Osteocyte (in vitro differentiated cells): ENCODE measurements at places on chromosomes 7 and 10.

GRCh38 chr7:110808361-110808760 is 282.6 kb upstream of the LRRN3 start:
- no peaks in the 10 kb centered on the region for H3K27me3 ChIP-seq
- no peak overlapping the region for H3K27ac ChIP-seq
- H3K36me3 ChIP-seq: no peaks in the 10 kb centered on the region
- H3K4me1 ChIP-seq: peaks cover 4% of the 10 kb centered on the region

GRCh38 chr7:39102234-39102633 is 124.5 kb downstream of the POU6F2 start:
- no peak overlapping the region for H3K4me3 ChIP-seq
- no peak for DNase-seq
- H3K36me3 ChIP-seq: no peaks in the 10 kb centered on the region
- peaks cover 4% of the 10 kb centered on the region for H3K4me1 ChIP-seq
- H3K27ac ChIP-seq: no peak overlapping the region

DNA sequence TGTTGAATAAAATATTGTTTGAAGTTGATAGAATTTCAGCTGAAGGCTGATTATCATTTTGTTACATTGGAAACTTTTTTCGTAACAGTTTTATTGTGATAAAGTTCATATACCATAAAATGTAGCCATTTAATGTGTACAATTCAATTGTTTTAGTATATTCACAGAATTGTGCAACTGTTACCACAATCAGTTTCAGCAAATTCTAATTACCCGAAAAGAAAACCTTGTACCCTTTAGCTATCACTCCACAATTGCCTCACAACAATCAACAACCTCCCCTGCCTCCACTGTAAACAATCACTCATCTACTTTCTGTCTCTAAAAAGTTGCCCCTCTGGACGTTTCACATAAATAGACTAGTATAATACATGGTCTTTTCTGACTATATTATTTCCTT is 179.7 kb upstream of the BET1 start:
- DNase-seq: no peak
- no peaks in the 10 kb centered on the region for H3K27me3 ChIP-seq
- no peak overlapping the region for H3K4me3 ChIP-seq
- H3K36me3 ChIP-seq: peaks cover 20% of the 10 kb centered on the region
- peaks cover 45% of the 10 kb centered on the region for H3K4me1 ChIP-seq
- H3K27ac ChIP-seq: peak overlapping the region; percentile 96

DNA sequence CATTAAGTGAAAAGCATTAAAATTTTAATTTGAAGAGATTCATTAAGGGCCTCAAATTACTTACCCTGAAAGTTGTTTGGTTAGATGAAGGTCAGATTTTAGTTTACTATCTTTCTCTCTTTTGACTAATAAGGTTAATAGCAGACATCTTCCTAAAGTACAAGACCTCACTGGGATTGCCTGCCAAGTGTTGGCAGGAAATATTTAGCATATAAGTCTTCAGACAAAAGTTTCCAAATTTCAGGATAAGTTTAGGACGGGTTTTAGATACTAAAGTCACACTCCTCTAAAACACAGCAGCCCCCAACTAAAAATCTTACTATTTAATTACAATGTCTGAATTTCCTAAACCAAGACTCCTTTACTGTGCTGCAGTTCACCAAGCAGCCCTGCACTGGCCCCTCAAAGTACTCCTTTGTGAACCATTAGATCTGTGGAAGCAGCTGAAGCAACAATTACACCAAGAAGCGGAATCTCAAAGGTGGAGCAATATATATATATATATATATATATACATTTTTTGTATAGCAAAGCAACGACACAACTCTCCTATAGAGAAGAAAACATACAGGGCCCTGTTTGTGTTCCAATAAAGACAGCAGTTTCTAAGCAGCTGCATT is 91.2 kb upstream of the KCNIP2 start:
- DNase-seq: no peak
- H3K4me3 ChIP-seq: no peak overlapping the region
- H3K36me3 ChIP-seq: peaks cover 8% of the 10 kb centered on the region
- H3K27me3 ChIP-seq: no peaks in the 10 kb centered on the region

- H3K4me1 ChIP-seq: peaks cover 19% of the 10 kb centered on the region
- no peak overlapping the region for H3K27ac ChIP-seq
- DNase-seq: no peak
- H3K4me3 ChIP-seq: no peak overlapping the region
- H3K36me3 ChIP-seq: peaks cover 23% of the 10 kb centered on the region
- no peaks in the 10 kb centered on the region for H3K27me3 ChIP-seq
Measured at GRCh38 chr7:5403442-5403841, 20.2 kb downstream of the TNRC18 start.

DNA sequence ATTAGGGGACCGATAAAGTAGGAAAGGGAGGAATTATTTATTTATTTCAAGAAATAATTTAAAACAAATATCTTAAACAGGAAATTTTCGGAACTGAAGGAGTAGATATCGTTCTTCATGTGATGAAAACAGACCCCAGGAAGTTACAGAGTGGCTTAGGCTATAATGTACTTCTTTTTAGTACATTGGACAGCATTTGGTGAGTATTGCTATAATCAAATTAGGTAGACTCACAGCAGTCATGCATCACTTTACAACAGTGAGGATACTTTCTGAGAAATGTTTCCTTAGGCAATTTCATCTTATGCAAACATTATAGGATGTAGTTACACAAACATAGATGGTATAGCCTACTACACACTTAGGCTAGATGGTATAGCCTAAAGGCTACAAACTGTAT is 33.0 kb downstream of the FAM237B start:
- DNase-seq: no peak
- no peak overlapping the region for H3K4me3 ChIP-seq
- no peaks in the 10 kb centered on the region for H3K36me3 ChIP-seq
- H3K4me1 ChIP-seq: no peaks in the 10 kb centered on the region

DNA sequence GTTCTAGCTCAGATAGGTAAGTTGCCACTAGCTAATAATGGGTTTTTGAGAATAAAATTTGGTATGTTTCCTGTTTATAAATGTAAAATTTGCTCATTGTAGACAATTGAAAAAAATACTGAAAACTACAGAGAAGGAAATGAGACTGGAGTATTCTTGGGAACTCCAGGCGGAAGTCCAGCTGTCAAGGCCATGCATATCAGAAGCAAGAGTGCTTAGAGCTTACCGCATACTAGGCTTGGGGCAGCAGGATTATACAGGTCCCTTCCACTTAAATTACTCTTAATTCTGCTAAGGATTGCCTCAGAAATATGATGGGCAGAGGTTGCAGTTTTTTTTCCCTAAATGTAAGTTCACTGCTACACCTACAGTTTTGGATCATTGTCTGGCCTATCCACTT is 26.6 kb downstream of the UMAD1 start:
- H3K36me3 ChIP-seq: no peaks in the 10 kb centered on the region
- no peaks in the 10 kb centered on the region for H3K4me1 ChIP-seq
- no peaks in the 10 kb centered on the region for H3K27me3 ChIP-seq
- no peak overlapping the region for H3K27ac ChIP-seq

- no peak for DNase-seq
- H3K27ac ChIP-seq: peak overlapping the region; percentile 92
- H3K4me1 ChIP-seq: peaks cover 51% of the 10 kb centered on the region
- no peaks in the 10 kb centered on the region for H3K36me3 ChIP-seq
- H3K4me3 ChIP-seq: peak overlapping the region; percentile 89
Measured at GRCh38 chr7:151060113-151060415, 675 bp downstream of the SLC4A2 start.

- no peak overlapping the region for H3K4me3 ChIP-seq
- H3K27me3 ChIP-seq: no peaks in the 10 kb centered on the region
- H3K27ac ChIP-seq: no peak overlapping the region
- no peak for DNase-seq
- H3K4me1 ChIP-seq: no peaks in the 10 kb centered on the region
- H3K36me3 ChIP-seq: no peaks in the 10 kb centered on the region
Measured at GRCh38 chr10:26527018-26527417, 88.9 kb downstream of the APBB1IP start.

- H3K27ac ChIP-seq: no peak overlapping the region
- peaks cover 1% of the 10 kb centered on the region for H3K36me3 ChIP-seq
- H3K27me3 ChIP-seq: no peaks in the 10 kb centered on the region
Measured at GRCh38 chr10:89755374-89755773, 54.0 kb downstream of the KIF20B start.

DNA sequence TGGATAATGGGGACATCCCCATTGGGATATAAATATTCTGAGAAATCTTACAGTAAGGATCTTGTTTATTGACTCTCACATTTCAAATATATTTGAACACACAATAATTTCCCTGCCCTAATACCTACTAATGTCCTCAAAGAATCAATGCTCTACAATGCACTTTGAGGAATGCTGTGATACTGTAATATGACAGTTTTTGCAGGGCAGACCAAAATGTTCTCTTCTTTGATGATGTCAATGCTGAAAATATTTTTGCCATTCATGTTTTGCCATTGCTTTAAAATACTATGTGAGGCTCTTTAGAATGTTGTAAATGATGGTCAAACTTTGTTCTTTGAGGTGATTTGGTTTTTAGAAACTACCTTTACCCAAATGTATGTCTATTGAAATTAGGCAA is 594.1 kb downstream of the INHBA start:
- peaks cover 31% of the 10 kb centered on the region for H3K4me1 ChIP-seq
- no peak overlapping the region for H3K27ac ChIP-seq
- H3K4me3 ChIP-seq: no peak overlapping the region
- no peak for DNase-seq
- H3K36me3 ChIP-seq: no peaks in the 10 kb centered on the region
- H3K27me3 ChIP-seq: no peaks in the 10 kb centered on the region

GRCh38 chr7:149321978-149322541 is 60.1 kb downstream of the ZNF783 start:
- peak overlapping the region; percentile 77 for H3K27ac ChIP-seq
- peaks cover 16% of the 10 kb centered on the region for H3K27me3 ChIP-seq
- peaks cover 10% of the 10 kb centered on the region for H3K4me1 ChIP-seq
- no peaks in the 10 kb centered on the region for H3K36me3 ChIP-seq
- H3K4me3 ChIP-seq: peak overlapping the region; percentile 51

DNA sequence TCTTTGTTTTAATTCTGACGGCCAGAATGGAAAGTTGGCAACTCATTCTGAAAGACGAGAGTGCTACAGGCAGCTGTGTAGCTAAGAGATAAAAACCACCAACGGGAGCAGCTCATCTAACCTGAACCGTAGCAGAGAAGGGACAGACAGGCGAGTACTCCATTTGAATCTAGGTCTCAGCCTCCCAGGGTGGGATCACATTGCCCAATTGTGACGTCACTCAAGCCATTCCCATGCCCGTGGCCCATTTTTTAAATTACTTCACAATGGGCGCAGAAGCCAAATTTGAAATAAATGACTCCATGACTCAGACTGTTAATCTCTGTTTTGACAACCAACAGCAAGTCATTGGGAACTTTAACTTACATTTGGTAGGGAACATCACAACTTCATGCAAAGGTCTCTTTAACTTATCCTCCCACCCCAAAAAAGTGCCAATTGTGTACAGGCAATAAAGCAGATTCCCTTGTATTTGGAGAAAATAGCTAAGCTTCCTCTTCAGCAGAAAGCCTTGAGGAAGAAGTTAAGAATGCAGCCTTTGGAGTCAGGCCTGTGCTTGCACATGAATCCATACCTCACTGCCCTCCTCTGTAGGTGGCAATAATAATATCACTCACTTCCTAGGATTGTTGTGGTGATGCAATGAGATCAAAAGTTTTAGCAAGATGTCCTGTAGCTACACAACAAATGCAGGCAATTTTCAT is 93.2 kb upstream of the KIF5B start:
- no peak for DNase-seq
- no peaks in the 10 kb centered on the region for H3K27me3 ChIP-seq
- H3K27ac ChIP-seq: peak overlapping the region; percentile 99
- H3K4me1 ChIP-seq: peaks cover 27% of the 10 kb centered on the region
- H3K36me3 ChIP-seq: no peaks in the 10 kb centered on the region
- peak overlapping the region; percentile 52 for H3K4me3 ChIP-seq

- H3K27ac ChIP-seq: no peak overlapping the region
- no peaks in the 10 kb centered on the region for H3K4me1 ChIP-seq
- no peaks in the 10 kb centered on the region for H3K36me3 ChIP-seq
- H3K4me3 ChIP-seq: no peak overlapping the region
- DNase-seq: no peak
Measured at GRCh38 chr7:145665499-145666258, 450.9 kb upstream of the CNTNAP2 start.

- DNase-seq: no peak
- H3K36me3 ChIP-seq: peaks cover 50% of the 10 kb centered on the region
- H3K4me1 ChIP-seq: peaks cover 8% of the 10 kb centered on the region
- H3K27me3 ChIP-seq: no peaks in the 10 kb centered on the region
- H3K27ac ChIP-seq: no peak overlapping the region
Measured at GRCh38 chr7:92092210-92092609, 42.1 kb downstream of the CYP51A1 start.

GRCh38 chr7:114051871-114052331 is 133.1 kb upstream of the PPP1R3A start:
- no peaks in the 10 kb centered on the region for H3K27me3 ChIP-seq
- no peak overlapping the region for H3K27ac ChIP-seq
- H3K4me3 ChIP-seq: no peak overlapping the region
- no peak for DNase-seq
- peaks cover 3% of the 10 kb centered on the region for H3K36me3 ChIP-seq

- no peak within 1 kb of the TSS for H3K4me3 ChIP-seq
- no peak within 1 kb of the TSS for H3K27ac ChIP-seq
- no peak for DNase-seq
- H3K27me3 ChIP-seq: peaks cover 14% of the 10 kb centered on the region
- no peaks in the 10 kb centered on the region for H3K36me3 ChIP-seq
Measured at GRCh38 chr10:116427671-116428070, at the start of gene PNLIPRP3. TSS of gene PNLIPRP3 (plus strand) at chr10:116427847. CDS start at chr10:116428013, 166 bp downstream.

DNA sequence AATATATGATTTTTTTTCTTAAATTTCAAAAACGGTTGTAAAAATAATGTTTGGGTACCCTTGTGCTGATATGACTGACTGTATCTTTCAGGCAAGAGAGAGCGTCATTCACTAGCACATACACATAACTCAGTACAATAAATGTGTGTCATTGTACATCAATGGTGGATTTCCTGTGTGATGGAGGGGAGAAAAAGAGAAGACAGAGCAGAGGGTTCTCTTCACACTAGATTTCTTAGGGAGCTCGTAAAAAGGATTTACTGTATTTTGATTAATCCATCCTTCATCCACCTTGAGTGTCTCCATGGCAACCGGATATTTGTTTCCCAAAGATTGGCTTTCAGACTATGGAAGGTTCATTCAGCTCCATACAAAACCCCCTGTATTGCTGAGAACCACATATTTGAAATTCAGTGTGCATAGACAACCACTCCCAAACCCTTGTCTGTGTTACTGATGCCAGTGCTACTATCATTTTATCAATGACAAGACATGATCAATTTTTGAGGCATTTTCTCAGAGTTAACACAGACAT is 150.6 kb downstream of the AKR1D1 start:
- no peak overlapping the region for H3K4me3 ChIP-seq
- H3K4me1 ChIP-seq: peaks cover 4% of the 10 kb centered on the region
- H3K36me3 ChIP-seq: no peaks in the 10 kb centered on the region
- no peak overlapping the region for H3K27ac ChIP-seq
- no peak for DNase-seq
- peaks cover 3% of the 10 kb centered on the region for H3K27me3 ChIP-seq

- no peak for DNase-seq
- no peak overlapping the region for H3K4me3 ChIP-seq
- H3K4me1 ChIP-seq: no peaks in the 10 kb centered on the region
- H3K27ac ChIP-seq: no peak overlapping the region
- H3K36me3 ChIP-seq: no peaks in the 10 kb centered on the region
Measured at GRCh38 chr10:80964955-80965614, 427.4 kb downstream of the SH2D4B start.

GRCh38 chr7:135499818-135500217 is 10.1 kb downstream of the CNOT4 start:
- no peaks in the 10 kb centered on the region for H3K27me3 ChIP-seq
- H3K27ac ChIP-seq: peak overlapping the region; percentile 31

- no peaks in the 10 kb centered on the region for H3K36me3 ChIP-seq
- H3K4me3 ChIP-seq: no peak overlapping the region
- H3K4me1 ChIP-seq: peaks cover 23% of the 10 kb centered on the region
- no peak overlapping the region for H3K27ac ChIP-seq
Measured at GRCh38 chr7:12754179-12754578, 66.7 kb downstream of the ARL4A start.
